Glomerular endothelial cell (primary cell): ENCODE measurements at places on chromosomes 2 and 18. TPM values are rescaled to one million over a fixed set of nuclear protein-coding genes. Genes with fewer than 3 reads are reported as not detected.
A peak's percentile ranks its signal among the peaks of the same experiment; 100 is the strongest.

SERPINB5 gene
- not detected in 2 replicates for total RNA-seq

CTIF gene
- total RNA-seq = 32.8 and 55.4 TPM in 2 replicates

CACNB4 gene
- total RNA-seq = 0.10 and 0.82 TPM in 2 replicates

HOXD3 gene
- total RNA-seq = 5.3 and 7.2 TPM in 2 replicates

PDCL3 gene
- total RNA-seq = 15.1 and 24.5 TPM in 2 replicates

DNA sequence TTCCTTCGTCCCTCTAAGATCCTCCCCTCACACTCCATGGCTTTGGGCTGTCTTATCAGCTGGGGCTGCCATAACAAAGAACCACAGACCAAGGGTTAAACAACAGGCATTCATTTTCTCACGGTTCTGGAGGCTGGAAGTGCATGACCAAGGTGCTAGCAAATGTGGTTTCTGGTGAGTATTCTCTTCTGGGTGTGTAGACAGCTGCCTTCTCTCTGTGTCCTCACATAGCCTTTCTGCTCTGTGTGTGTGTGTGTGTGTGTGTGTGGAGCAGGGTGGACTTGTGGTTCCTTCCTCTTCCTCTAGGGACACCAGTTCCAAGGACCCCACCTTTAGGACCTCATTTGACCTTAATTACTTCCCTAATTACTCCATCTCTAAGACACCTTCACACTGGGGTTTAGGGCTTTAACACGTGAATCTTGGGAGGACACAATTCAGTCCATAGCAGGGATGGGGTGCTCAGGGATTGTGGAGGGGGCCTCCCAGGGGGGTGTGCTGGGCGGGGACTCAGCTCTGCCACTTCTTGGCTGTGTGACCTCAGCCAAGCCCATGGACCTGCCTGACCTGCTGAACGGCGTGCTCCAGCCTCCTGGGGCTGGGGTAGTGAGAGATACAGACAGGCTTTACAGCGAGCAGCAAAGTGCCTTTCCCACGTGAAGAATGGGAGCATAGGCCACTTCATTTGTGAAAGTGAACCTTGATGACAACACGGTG, 38.0 kb downstream of the ACKR3 start:
- DNase-seq = no peak

DNA sequence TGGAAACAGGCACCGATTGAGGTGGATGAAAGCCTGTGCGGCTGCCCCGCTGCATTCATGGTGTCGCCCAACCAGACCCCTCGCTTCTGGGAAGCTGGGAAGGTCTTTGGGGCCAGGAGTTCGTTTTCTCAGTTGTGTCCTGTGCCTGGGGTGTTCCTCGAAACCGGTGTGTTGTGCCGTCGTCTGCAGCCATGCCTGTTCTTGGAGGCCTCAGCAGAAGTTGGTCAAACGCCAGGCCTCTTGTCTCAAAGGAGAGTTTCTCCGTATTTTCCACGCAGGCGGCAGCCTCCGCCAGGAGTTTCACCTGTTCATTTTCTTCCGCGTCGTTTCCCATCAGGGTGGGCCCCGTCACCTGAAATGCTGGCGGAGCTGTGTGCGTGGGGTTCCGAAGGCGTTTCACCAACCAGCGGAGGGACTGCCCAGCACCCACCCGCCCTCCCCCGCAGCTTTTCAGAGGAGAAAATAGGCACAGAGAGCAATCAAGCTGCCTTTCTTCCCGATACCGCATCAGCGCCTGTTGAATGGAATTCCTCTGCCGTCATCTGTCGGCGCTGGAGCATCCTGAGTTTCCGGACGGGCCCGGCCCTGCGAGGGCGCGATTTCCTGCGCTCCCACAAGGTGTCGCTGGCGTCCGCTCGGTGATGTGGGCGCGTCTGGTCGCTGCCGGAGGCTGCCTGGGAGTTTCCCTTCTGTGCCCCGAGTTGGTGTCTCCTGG, 17.0 kb upstream of the NFATC1 start:
- no peak for DNase-seq

DNA sequence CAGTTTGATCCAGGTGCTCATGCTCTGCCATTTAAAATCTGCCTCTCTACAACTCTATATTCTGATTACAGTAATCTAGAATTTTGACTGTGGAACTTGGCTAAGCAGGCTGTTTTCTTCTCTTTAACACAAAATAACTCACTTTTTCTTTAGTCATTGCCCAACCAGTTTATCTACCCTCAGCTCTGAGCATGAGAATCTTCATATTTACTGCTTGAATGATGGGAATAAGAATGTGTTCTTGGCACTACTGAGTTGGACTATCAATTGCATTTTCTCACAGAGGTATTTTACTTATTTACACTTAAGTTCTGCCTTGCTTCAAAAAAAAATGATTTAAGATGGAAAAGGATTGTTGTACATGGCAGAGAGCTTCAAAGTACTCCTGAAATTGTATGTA, 301.1 kb downstream of the CCDC85A start:
- DNase-seq = no peak

DNA sequence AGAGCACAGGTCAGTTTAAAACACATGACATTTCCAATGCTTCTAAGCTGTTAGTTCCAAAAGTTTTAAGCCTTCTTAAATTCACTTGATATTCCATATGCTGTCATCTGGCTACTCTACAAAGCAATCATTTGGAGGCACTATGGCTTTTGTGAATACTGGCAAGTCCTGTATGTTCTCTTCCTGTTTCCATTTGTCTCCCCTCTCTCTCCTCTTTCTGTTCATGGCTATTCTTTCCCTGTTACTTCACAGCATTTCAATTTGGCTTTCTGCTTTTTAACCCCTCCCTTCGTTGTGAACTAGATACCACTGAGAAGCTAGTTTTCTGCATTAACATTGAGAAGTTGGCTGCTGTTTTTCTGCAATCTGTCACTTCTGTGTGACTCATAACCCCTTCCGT, 1337.2 kb upstream of the CELF4 start:
- no peak for DNase-seq

- no peak for DNase-seq
These were observed 93.8 kb downstream of the TSN start for GRCh38 chr2:121849236-121849635.

GRCh38 chr18:44811572-44812125, 131.0 kb downstream of the SETBP1 start:
- DNase-seq = no peak

DNA sequence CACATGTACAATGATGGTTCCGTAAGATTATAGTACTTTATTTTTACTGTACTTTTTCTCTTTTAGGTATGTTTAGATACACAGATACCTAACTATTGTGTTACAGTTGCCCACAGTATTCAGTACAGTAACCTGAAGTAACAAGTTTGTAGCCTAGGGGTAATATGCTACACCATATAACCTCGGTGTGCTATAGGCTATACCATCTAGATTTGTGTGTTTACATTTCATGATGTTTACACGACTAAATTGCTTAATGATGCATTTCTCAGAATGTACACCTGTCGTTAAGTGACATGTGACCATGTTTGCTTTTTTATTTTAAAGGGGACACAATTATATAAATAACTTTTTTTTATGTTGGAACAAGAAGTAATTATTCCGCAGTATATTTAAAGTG, 34.5 kb downstream of the PIK3C3 start:
- DNase-seq = no peak

- DNase-seq = no peak
These were observed 512.9 kb downstream of the LRRTM4 start for GRCh38 chr2:77009307-77009706.

DNA sequence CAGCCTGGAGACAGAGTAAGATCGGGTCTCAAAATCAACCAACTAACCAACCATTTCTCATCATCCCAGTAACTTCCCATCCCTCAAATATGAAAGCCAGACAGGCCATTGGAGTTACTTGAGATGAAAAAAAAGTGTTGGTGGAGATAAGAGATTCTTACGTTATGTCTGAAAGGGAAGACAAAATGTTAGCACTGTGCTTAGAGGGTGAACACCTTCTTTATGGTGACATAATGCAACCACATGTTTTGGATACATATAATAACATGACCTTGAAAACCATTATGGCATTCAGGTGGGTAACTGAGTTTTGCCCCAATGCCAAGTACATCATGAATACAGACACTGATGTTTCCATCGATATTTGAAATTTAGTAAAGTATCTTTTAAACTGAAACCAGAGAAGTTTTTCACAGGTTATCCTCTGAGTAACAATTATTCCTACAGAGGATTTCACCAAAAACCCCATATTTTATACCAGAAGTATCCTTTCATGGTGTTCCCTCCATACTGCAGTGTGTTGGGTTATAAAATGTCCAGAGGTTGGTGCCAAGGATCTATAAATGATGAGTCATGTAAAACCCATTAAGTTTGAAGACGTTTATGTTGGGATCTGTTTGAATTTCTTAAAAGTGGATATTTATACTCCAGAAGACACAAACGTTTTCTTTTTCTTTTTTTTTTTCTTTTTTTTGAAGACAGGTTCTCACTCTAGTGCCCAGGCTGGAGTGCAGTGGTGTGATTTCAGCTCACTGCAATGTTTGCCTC, 45.5 kb downstream of the AAK1 start:
- no peak for DNase-seq

DNA sequence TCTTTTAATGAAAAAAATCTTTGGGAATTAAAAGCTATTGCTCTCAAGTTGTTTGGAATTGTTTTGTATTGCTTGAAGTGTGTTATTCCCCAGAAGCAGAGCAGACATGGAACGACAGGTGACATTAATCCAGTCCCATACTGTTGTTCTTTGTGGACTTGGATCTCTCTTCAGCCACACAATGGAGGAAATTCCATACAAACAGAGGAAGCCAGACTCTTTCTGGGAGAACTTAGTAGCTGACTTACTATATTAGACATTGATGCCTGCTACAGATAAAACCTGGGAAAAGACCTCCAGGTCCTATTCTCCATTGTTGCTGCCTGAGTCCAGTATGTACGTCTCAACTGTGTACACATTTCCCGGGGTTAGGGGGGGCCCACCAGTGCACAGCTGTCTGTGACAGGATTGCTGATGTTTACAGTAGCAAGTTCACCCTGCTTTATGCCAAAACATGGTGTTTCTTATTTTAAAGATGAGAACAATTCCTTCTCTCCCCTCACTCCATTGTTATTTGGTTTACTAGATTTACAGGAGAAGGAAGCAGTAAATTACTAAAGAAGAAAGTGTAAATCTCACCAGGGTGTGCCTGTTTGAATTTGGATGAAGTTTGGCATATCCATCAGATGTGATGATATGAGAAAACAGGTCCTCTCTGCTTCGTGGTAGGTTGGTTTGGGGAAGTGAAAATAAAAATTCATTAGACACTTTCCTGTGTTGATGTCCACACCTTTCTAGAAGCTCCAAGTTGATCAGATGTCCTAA, 142.4 kb upstream of the RBBP8 start:
- DNase-seq = peak; percentile 27

- no peak for DNase-seq
These were observed 25.5 kb downstream of the CYRIA start for GRCh38 chr2:16640001-16640700.

GRCh38 chr2:102185347-102185746, 1.5 kb upstream of the IL1RL2 start:
- DNase-seq = peak; percentile 55

DNA sequence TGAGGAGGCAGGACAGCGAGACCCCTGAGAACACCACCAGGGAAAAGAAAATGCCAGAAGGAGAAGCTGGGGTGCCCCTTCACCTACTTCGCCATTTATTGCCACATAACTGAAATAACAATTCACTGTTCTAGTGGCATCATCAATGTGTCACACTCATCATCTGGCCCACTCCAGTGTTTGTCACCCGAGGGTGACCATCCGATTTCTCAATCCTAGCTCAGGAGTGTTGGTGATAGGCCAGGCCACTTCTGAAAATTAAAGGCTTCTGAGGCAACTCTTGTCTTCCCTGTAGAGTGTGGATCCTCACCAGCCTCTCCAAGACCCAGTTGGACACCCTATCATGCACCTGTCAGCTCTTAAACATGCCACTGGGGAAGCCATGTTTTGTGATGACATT, 62.9 kb upstream of the BZW1 start:
- no peak for DNase-seq
